ENCODE measurements at places on chromosomes 3 and 15.
A peak's percentile ranks its signal among the peaks of the same experiment; 100 is the strongest.

DNA sequence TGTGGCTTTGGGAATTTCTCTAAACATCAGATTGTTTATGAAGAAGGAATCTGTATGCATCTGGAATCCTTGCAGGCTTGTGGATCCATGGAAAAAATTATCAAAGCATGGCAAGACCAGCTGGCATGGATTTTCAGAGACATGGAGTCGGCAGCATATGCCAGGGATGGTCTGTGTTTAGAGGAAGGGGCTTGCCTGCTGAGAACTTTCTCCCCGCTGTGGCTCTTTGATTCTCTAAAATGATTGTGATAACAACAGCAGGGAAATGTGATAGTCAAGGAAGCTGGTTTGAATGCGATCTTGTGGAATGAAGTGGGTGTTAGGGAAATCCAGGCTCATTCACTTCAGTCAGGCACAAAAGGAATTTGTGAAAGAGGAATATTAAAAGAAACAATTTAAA, 245.7 kb upstream of the THRB start:
- DNase-seq: no peak

- DNase-seq: no peak
Measured at GRCh38 chr3:185552358-185552877, at the start of gene LIPH. TSS of gene LIPH (minus strand) at chr3:185552588. CDS start at chr3:185552471, 117 bp downstream.

DNA sequence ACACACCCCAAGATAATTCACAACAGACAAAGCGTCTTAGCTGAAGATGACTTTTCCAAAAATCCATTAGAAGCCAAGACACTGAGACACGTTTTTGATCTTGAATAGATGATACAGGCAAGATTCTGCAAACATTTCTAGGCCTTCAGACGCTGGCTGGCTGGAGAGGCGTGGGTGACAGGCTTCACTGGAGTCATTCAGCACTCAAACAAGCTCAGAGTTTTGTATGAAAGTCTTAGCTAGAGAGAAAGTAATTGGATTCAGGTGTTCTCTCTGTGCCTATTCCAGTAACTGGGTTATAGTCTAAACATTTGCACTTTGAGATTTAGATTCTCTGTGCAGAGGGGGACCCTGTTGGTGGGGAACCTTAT, 147.7 kb upstream of the BHLHE40 start:
- peak; percentile 56 for DNase-seq

DNA sequence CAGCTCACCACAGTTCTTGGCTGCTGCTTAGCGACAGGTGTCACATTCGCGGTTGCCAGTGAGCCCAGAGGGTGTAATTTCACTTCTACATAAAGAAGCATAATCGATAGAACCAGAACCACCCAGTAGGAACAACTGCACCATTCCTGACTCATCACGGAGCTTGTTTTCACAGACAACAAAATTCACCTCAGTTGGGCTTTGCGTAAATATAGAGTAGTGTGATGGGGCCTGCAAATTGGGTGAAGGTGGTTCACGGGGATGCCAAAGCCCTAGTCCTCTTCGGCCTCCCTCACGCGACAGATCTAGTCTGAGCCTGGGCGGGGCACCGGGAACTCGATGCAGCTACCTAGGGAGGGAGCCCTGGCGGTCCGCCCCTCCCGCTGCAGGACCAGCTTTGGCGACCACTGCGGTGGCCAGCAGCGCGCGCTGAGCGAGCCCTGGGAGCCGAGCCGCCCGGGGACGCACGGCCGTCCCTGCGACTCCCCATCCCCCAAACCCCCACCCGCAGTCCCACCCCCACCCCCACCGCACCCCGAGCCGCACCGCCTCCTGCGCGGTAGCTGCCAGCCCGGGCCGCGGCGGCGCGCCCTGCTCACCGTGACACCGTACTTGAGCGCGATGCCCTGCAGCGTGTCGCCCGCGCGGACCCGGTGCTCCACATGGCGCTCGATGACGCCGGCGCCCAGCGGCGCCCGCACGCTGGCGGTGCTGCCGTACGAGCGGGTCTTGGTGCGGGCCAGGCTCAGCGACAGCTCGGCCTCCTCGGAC, 519 bp downstream of the LYSMD2 start:
- DNase-seq: peak; percentile 72

- DNase-seq: no peak
Measured at GRCh38 chr3:14900881-14901873, 46.2 kb upstream of the NR2C2 start.

Data from CD4-positive, alpha-beta T cell treated with Interleukin-6 for 4 hours (primary cell).